ENCODE measurements at places on chromosomes 5 and 9.

GRCh38 chr9:17837965-17838364 is 259.1 kb downstream of the SH3GL2 start:
- no peak for DNase-seq

- no peak for DNase-seq
These were observed 19.1 kb downstream of the STX17 start for GRCh38 chr9:99925541-99925940.

GRCh38 chr9:37562826-37563225 is 13.4 kb downstream of the FBXO10 start:
- DNase-seq = no peak

GRCh38 chr9:127505396-127506116 is 54.2 kb downstream of the LRSAM1 start:
- no peak for DNase-seq

GRCh38 chr5:89282554-89283510 is 399.8 kb upstream of the MEF2C start:
- DNase-seq = peak; percentile 69

DNA sequence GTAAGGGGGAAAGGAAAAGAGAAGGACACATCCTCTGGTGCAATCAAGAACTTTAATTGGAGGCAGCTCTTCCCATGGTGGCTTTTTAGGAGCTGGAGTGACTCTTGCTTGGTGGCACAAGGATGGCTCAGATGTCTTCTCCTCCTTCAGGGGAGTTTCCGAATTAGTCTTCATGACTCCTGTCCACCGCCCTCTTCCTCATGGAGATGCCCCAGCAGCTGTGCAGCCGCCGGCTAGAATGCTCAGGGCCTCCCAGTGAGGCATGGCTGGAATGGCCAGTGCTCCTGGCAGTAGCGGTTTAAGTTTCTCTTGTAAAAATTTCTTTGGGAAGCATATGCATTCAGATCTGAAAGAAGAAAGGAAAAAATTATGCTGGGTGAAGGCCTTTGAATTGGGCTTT is 8.8 kb upstream of the TEX53 start:
- no peak for DNase-seq

DNA sequence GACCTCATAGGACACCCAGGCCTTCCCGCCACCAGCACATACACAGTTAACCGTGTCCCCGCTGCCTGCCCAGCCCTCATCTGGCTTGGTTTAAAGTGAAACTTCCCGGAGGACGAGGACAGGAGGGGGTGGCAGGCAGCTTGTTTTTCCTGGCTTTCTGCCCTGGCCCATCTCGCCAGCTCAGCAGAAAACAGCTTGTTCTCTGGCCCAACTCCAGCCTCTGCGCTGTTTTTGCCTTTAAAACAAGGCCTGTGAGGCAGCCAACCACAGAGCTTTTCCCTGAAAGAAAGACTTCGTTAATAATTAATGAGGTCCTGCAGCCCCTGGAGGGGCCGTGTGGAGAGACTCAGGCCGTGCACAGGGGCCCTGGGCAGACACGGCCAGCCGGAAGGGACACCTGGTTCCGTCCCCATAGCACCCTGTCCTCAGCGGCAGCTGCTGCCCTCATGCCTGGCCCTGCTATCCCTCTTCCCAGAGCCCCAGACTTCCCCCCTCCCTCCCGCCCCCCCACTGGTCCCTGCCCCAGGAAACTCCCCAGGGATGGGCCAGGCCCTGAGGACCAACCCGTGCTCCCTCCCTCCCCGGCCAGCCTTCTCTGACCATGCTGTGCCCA is 108.7 kb downstream of the RXRA start:
- peak; percentile 95 for DNase-seq

All from fibroblast of skin of left quadriceps (primary cell).